Activated CD4-positive, alpha-beta T cell treated with anti-CD3 and anti-CD28 coated beads for 36 hours (primary cell): ENCODE measurements at places on chromosomes 3 and 15. TPM values are rescaled to one million over a fixed set of nuclear protein-coding genes. Genes with fewer than 3 reads are reported as not detected.

DNA sequence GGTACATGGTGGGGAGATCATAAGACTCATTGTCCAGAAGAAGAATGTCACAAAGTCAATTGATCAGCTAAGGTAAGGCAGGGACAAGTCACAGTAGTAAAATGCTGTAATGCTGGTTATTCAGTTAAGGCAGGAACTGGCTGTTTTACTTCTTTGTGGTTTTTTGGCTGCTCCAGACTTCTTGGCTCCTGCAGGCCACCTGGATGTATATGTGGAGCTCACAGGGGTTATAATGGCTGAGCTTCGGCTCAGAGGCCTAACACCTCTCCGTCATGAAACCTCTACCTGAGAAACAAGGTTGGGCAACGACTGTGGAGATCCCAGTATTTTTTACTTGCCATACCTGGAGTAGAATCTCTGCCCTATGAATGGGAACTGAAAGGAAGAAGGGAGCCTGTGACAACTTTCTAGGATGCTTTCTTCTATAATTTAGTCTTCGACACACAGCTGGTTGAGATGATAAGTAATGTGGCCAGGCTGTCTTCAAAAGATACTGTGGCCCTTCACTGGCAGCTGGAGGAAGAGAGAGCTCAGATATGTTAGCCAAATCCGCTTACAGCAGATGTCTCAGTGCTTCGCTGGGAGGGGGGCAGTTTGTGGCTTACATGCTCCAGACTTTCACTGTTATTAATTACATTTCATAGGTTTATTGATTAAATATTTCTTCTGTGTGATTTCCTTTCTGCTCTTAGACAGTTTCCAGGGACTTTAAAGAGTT lies 887.8 kb downstream of the IGSF11 start:
- no peak for DNase-seq
- H3K27ac ChIP-seq, result no peak overlapping the region
- no peaks in the 10 kb centered on the region for H3K4me1 ChIP-seq
- no peaks in the 10 kb centered on the region for H3K27me3 ChIP-seq
- H3K36me3 ChIP-seq, result no peaks in the 10 kb centered on the region

GRCh38 chr3:12948371-12948770 lies 107.0 kb upstream of the RPL32 start:
- H3K4me1 ChIP-seq, result peaks cover 44% of the 10 kb centered on the region
- peak overlapping the region; percentile 42 for H3K27ac ChIP-seq
- no peaks in the 10 kb centered on the region for H3K27me3 ChIP-seq
- DNase-seq, result no peak
- no peaks in the 10 kb centered on the region for H3K36me3 ChIP-seq

GRCh38 chr3:155983834-155984474 lies 113.5 kb downstream of the GMPS start:
- H3K4me3 ChIP-seq, result no peak overlapping the region
- H3K4me1 ChIP-seq, result no peaks in the 10 kb centered on the region
- H3K27me3 ChIP-seq, result peaks cover 3% of the 10 kb centered on the region
- DNase-seq, result no peak

- DNase-seq, result no peak
- no peak overlapping the region for H3K4me3 ChIP-seq
- H3K36me3 ChIP-seq, result no peaks in the 10 kb centered on the region
Measured at GRCh38 chr3:68535782-68536181, 396.6 kb downstream of the TAFA4 start.

DNA sequence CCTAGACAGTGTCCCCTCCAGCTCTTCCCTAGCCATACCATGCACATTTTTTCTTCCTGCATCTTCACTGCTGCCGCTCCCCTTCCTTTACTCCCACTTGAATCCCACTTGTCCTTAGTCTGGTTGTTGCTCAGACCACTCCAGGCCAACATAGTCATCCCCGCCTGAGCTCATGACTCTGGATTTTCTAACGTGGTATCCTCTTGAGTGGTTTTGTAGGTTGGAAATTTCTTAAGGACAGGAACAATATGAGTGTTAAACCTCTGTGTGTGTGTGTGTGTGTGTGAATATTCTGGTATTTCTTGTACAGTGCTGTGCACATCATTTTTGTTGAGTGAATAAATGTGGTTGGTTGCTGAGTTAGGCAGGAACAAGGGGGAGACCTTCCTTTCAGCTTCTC lies 3.1 kb downstream of the BAHD1 start:
- no peak overlapping the region for H3K4me3 ChIP-seq
- no peaks in the 10 kb centered on the region for H3K36me3 ChIP-seq
- no peak overlapping the region for H3K27ac ChIP-seq
- peaks cover 9% of the 10 kb centered on the region for H3K27me3 ChIP-seq
- peaks cover 50% of the 10 kb centered on the region for H3K4me1 ChIP-seq

DNA sequence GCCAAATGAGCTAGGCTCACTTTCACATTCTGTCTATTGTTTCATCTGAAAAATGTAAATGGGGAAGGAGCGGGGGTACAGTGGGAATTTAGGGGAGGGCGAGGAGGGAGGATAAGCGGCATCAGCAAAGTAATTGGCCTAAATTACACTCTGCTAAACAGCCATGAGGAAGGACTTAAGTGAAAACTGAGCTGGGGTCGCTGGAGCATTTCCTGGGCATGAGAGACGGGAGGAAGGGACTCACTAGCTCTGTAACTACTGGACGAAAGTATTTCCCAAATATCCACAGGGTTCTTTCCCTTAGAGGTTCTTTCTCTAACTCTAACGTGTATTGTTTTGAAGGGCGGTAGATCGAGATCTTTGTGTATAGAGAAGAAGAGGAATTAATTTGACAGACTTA lies 418.0 kb downstream of the SOX2 start:
- no peak for DNase-seq
- no peaks in the 10 kb centered on the region for H3K4me1 ChIP-seq
- H3K36me3 ChIP-seq, result no peaks in the 10 kb centered on the region

DNA sequence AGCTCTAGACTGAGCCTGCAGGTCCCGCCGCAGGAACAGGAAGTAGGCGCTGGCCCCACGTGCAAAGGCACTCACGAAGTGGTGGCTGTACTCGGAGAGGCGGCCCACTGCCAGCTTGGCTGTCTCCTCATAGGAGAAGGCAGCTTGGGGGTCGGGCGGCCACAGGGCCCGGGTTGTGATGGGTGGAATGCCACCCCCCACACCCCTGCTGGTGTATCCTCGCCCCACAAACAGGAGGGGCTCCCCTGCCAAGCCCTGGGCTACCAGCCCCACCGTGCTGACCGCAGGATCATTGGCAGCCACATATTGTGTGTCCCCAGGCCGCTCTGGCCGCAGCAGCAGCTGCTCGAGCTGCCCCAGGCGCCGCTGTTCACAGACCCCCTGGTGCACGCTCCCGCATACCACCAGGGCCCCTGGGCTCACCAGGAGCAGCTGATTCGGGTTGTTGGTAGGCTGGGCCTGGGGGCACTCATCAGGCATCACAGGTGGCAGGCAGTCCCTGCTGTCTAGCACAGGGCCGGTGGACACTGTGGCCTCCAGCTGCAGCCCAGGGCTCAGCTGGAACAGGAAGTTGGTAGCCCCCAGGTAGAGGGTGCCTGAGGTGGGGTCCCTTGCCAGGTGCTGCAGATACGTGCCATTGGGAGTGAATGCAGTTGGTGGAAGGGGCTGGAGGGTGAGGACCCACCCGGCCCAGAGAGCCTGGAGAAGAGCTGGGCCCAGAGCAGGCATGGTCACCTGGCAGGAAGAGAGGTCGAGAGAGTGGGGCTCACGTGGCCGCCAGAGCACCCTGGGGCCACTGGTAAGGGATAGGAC lies 5.8 kb downstream of the PLXNB1 start:
- H3K27me3 ChIP-seq, result peaks cover 5% of the 10 kb centered on the region
- H3K36me3 ChIP-seq, result no peaks in the 10 kb centered on the region
- no peaks in the 10 kb centered on the region for H3K4me1 ChIP-seq
- no peak overlapping the region for H3K27ac ChIP-seq
- DNase-seq, result no peak

DNA sequence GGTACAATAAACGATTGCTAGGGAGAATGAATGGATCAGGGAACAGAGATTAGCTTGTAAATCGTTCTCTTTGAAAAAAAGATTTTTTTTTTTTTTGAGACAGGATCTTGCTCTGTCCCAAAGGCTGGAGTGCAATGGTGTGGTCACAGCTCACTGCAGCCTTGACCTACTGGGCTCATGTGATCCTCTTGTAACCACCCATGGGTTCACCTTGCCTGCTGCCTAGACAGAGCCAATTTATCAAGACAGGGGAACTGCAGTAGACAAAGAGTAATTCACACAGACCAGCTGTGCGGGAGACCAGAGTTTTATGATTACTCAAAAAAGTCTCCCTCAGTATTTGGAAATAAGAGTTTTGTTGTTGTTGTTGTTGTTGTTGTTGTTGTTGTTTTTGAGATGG lies 39.6 kb downstream of the METTL6 start:
- no peak for DNase-seq
- no peaks in the 10 kb centered on the region for H3K4me1 ChIP-seq
- no peak overlapping the region for H3K27ac ChIP-seq
- H3K36me3 ChIP-seq, result no peaks in the 10 kb centered on the region

GRCh38 chr3:126284258-126284904 lies 72.8 kb downstream of the KLF15 start:
- peaks cover 2% of the 10 kb centered on the region for H3K4me1 ChIP-seq
- peaks cover 43% of the 10 kb centered on the region for H3K27me3 ChIP-seq
- no peak for DNase-seq
- no peaks in the 10 kb centered on the region for H3K36me3 ChIP-seq

DNA sequence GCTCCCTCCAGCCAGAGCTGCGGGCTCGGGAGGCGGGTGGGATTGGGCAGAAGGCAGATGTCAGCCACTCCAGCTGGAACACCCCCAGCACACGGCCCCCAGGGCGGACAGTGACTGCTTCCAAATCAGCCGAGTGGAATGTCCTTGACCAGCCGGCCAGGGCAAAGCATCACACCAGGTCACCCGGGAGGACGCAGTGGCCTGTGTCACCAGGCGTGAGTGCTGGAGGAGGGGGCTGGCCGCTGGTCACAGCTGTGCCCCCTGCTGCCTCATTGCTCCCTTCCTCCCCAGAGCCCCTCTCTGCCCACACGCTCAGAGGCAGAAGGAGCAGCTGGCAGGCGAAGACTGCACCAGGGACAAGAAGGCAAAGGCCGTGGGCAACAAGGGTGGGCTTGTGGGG lies 33.5 kb downstream of the NTRK3 start:
- DNase-seq, result no peak
- H3K27ac ChIP-seq, result no peak overlapping the region
- H3K4me3 ChIP-seq, result no peak overlapping the region
- peaks cover 3% of the 10 kb centered on the region for H3K27me3 ChIP-seq
- H3K4me1 ChIP-seq, result no peaks in the 10 kb centered on the region

- peak overlapping the region; percentile 86 for H3K27ac ChIP-seq
- H3K36me3 ChIP-seq, result peaks cover 4% of the 10 kb centered on the region
- H3K4me1 ChIP-seq, result peaks cover 48% of the 10 kb centered on the region
- peak; percentile 87 for DNase-seq
- peak overlapping the region; percentile 92 for H3K4me3 ChIP-seq
- H3K27me3 ChIP-seq, result no peaks in the 10 kb centered on the region
Measured at GRCh38 chr3:56800130-56800831, 1.5 kb downstream of the ARHGEF3 start.

DNA sequence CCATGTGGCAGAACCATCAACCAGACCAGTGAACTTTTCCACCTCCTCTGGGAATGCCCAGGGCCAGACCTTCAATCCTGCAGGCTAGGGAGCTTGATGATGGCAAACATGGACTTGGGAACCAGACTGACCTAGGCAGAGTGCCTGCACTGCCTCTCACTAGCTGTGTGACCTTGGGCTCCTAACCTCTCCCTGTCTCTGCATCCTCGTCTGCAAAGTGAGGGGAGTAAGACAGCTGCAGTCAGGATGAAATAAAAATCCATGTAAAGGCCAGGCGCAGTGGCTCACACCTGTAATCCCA lies 17.5 kb upstream of the LOXL1 start:
- no peak overlapping the region for H3K4me3 ChIP-seq
- H3K27me3 ChIP-seq, result no peaks in the 10 kb centered on the region
- peaks cover 3% of the 10 kb centered on the region for H3K4me1 ChIP-seq
- no peak for DNase-seq
- H3K27ac ChIP-seq, result no peak overlapping the region
- no peaks in the 10 kb centered on the region for H3K36me3 ChIP-seq

DNA sequence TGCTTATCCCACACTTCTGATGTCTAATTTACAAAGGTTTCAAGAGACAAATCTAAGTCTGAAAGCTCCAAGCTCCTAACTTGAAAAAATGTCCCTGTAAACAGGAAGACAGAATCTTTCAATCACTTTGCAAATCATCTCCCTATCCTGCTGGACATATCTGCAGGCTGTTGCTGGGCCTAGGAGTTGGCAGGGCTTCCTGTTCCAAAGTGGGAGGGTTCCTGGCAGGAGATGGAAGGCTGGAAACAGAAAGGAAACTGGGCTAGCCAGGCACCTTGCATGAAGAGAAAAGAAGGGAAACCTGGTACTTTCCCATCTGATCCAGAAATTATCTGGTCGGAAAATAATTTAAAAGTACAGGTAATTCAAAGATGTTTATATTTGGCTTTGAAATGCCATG lies 227.3 kb upstream of the IL12A start:
- H3K27me3 ChIP-seq, result peaks cover 40% of the 10 kb centered on the region
- no peak for DNase-seq
- peaks cover 12% of the 10 kb centered on the region for H3K4me1 ChIP-seq
- no peaks in the 10 kb centered on the region for H3K36me3 ChIP-seq
- no peak overlapping the region for H3K4me3 ChIP-seq

DNA sequence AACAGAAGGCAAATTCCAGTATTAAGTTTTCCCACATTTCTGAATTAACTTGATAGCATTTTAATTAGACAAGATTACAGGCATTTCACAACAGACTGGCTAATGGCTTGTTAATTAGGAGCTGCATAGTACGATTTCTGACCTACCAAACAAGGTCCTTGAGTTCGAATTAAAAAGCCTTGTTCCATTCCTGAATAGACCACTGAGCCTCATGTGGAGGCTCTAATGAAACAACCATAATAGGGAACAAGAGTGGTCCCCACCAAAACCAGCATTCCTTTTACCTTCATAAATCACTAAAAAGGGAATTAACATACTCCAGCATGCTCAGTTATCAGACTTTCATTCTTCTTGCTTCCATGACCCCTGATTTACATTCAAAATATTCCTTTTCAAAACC lies 66.4 kb downstream of the PRTG start:
- H3K27me3 ChIP-seq, result peaks cover 1% of the 10 kb centered on the region
- no peak overlapping the region for H3K27ac ChIP-seq
- no peak overlapping the region for H3K4me3 ChIP-seq

DNA sequence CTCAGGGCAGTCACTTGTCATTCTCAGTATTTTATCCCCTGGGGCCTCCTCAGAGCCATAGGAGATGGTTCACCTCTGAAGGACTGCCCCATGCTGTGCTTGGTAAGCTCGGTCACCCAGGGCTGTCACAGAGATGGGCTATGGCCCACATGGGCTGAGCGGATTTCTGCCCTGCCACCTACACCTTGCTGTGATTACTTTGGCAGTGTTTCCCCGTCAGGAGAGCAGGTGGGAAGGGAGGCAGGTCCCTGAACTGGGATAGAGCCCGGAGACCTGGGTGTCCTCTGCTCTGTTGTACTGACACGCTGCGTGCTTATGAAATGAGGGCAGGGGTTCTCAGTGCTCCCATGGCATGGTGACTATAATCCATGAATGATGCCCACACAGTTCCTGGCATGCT lies 48.9 kb downstream of the APBA2 start:
- no peak overlapping the region for H3K27ac ChIP-seq
- H3K4me1 ChIP-seq, result peaks cover 65% of the 10 kb centered on the region
- DNase-seq, result no peak
- H3K27me3 ChIP-seq, result no peaks in the 10 kb centered on the region
- peaks cover 6% of the 10 kb centered on the region for H3K36me3 ChIP-seq

MRAS gene
- 0.16 TPM for total RNA-seq

SLMAP gene
- total RNA-seq, result 55.3 TPM

KLHL40 gene
- not detected for total RNA-seq

ADAMTSL3 gene
- not detected for total RNA-seq

DGKG gene
- total RNA-seq, result 0.71 TPM

SERPINI2 gene
- not detected for total RNA-seq

TGM5 gene
- not detected for total RNA-seq

NR1I2 gene
- total RNA-seq, result 0.40 TPM

UPK1B gene
- 0.41 TPM for total RNA-seq

ROPN1 gene
- not detected for total RNA-seq
